ENCODE measurements at places on chromosomes 11 and 22. TPM values are rescaled to one million over a fixed set of nuclear protein-coding genes. Genes with fewer than 3 reads are reported as not detected.

KCNQ1OT1 gene
- 4.9 TPM for total RNA-seq

CRYBA4 gene
- total RNA-seq, result not detected

PDGFB gene
- 0.98 TPM for total RNA-seq

GDPD4 gene
- total RNA-seq, result not detected

TTC12 gene
- 5.7 TPM for total RNA-seq

KRTAP5-11 gene
- total RNA-seq, result not detected

MMP12 gene
- not detected for total RNA-seq

ADAMTS15 gene
- 1.3 TPM for total RNA-seq

NAP1L4 gene
- 58.8 TPM for total RNA-seq

C1QTNF6 gene
- 4.2 TPM for total RNA-seq

BTBD18 gene
- not detected for total RNA-seq

OR2AG2 gene
- not detected for total RNA-seq

OR2AG1 gene
- not detected for total RNA-seq

MRGPRX4 gene
- not detected for total RNA-seq

SPI1 gene
- 14.2 TPM for total RNA-seq

HSPB2 gene
- not detected for total RNA-seq

RIN1 gene
- 0.50 TPM for total RNA-seq

GSTT2 gene
- 0.92 TPM for total RNA-seq

EMID1 gene
- 8.9 TPM for total RNA-seq

TESMIN gene
- total RNA-seq, result 0.42 TPM
